ENCODE measurements at places on chromosomes 5 and 9.

GRCh38 chr9:19022206-19022605 lies 10.8 kb downstream of the SAXO1 start:
- no peak for DNase-seq

GRCh38 chr9:137774775-137775386 lies 102.7 kb upstream of the CACNA1B start:
- DNase-seq: no peak

- DNase-seq: no peak
These were observed 611.6 kb downstream of the PRELID2 start for GRCh38 chr5:145223582-145223981.

DNA sequence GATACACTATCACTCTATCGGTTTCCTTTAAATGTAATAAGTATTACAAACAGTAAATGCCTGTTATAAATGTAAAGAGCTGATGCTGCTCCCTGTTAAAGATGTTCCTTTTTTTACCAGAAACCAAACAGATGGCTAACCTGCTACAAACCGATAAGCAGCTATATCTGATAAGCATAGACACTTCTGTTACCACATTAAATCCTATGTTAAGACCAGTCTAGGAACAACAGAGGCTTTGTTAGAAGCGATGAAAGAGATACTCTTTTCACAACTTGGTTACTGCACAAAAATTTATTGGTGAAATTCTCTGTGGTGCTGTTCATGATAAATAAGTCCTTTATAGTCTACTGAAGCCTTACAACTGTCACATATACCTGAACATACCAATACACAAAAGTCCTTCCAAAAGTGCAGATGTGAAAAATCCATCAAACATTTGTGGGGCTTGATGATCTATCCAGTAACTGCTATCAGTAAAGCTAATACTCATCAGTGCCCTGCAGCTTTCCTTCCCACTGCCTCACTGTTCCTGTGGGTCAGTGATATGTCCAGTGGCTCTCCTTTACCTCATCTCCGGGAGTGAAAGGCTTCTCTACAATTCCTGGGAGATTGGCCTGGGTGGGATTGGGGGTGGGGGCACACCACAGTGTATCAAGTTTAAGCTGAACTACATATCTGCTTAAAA lies 25.8 kb upstream of the PRXL2C start:
- no peak for DNase-seq

GRCh38 chr5:53092242-53092641 lies 17.3 kb downstream of the MOCS2 start:
- DNase-seq: no peak

GRCh38 chr5:113632996-113633395 lies 119.5 kb downstream of the YTHDC2 start:
- DNase-seq: no peak

GRCh38 chr5:126437721-126438120 lies 14.5 kb downstream of the GRAMD2B start:
- DNase-seq: no peak

- no peak for DNase-seq
These were observed 226.6 kb downstream of the MEF2C start for GRCh38 chr5:88656221-88656950.

DNA sequence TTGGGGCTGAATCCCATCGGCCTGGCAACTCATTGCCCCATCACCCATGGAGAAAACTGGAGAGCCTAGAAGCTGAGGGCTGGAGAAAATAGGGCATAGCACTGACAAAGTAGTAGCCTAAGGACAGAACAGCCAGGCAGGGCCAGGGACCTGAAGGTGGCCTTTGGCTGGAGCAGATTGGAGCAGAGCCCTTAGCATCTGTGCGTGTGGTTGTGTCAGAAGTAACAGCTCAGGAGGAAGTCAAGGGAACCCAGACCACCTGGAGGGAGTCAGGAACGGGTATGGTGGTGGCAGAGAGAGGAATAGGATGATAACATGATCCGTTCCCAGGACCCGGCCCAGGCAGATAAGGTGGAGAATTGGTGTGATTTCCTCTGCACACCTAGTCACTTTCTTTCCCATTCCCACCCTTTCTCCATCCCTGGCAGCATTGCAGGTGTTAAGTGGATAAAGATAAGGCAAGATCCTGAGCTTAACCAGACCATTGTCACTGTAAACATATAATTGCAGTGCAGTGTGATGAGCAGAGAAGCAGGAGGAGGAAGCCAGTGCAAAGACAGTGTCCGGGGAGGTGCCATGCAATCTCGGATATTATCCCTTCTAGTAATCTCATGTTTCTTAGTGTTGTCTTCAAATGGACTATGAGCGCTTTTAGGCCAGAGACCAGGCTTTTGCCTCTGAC lies 67.0 kb downstream of the NDFIP1 start:
- no peak for DNase-seq

GRCh38 chr9:24572406-24572805 lies 26.7 kb upstream of the IZUMO3 start:
- DNase-seq: no peak

GRCh38 chr5:130189961-130190360 lies 285.7 kb downstream of the CHSY3 start:
- no peak for DNase-seq

GRCh38 chr5:22541037-22541436 lies 312.1 kb downstream of the CDH12 start:
- no peak for DNase-seq

DNA sequence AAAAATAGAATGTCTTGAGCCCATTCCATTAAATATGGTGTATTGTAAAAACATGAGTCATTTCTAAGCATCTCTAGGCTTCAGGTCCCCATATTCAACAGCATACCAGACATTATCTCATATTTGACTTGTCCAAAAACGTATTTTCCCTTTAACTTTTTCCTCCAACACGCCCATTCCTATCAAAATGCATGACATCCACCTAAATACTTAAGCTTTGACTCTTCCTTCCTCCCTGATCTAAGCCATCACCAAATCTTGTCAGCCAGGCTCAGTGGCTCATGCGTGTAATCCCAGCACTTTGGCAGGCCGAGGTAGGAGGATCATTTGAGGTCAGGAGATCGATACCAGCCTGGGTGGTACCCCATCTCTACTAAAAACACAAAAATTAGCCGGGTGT lies 23.9 kb downstream of the VCP start:
- DNase-seq: no peak

- DNase-seq: no peak
These were observed 199.6 kb upstream of the GAS1 start for GRCh38 chr9:87146933-87147332.

GRCh38 chr9:28782630-28783029 lies 1209.3 kb upstream of the C9orf72 start:
- no peak for DNase-seq

- DNase-seq: no peak
These were observed 101.7 kb upstream of the TBC1D2 start for GRCh38 chr9:98356953-98357690.

GRCh38 chr5:35771300-35771699 lies 85.4 kb upstream of the IL7R start:
- no peak for DNase-seq
